ENCODE measurements at places on chromosomes 12 and 14.
A peak's percentile ranks its signal among the peaks of the same experiment; 100 is the strongest.

- no peak for DNase-seq
Observed at GRCh38 chr14:92383805-92384204, 60.8 kb downstream of the SLC24A4 start.

- no peak for DNase-seq
Observed at GRCh38 chr14:57979376-57980048, 113.6 kb upstream of the SLC35F4 start.

- DNase-seq: no peak
Observed at GRCh38 chr12:79841878-79842265, 93.0 kb downstream of the PPP1R12A start.

DNA sequence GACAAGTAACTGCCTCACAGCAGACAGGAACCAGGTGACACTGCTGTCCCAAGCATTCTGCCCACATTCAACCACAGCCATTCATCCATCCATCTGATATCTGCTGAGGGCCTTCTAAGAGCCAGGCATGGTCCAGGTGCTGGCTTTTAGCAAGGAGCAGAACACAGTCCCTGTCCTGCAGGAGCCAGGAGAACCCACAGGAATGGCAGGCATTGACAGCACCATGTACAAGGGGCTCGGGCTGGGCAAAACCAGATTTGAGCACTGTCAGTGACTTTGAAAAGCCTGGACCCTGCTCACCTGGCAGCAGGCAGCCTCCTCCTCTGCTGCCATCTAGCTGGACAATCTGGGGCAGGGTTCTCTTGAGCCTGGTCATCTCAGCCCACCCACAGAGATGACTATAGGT, 137.0 kb downstream of the ZFP36L1 start:
- no peak for DNase-seq

DNA sequence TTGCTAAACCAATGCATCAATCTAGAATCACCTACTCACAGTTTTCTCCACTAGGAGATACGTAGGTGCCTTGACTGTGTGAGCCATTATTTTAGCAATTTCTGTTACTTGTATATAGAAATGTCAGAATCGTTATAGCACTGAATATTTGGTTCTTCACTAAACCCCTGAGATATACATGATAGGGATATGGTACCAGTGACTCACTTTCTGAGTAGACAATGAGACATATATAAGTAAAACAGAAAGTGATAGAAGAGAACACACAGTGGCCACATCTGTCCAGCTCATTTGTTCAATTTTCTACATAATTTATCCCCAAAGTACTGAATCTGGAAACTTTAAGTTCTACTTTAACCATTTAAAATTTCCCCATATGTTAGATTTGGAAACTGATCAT, 1505.5 kb upstream of the TMEM132C start:
- no peak for DNase-seq

DNA sequence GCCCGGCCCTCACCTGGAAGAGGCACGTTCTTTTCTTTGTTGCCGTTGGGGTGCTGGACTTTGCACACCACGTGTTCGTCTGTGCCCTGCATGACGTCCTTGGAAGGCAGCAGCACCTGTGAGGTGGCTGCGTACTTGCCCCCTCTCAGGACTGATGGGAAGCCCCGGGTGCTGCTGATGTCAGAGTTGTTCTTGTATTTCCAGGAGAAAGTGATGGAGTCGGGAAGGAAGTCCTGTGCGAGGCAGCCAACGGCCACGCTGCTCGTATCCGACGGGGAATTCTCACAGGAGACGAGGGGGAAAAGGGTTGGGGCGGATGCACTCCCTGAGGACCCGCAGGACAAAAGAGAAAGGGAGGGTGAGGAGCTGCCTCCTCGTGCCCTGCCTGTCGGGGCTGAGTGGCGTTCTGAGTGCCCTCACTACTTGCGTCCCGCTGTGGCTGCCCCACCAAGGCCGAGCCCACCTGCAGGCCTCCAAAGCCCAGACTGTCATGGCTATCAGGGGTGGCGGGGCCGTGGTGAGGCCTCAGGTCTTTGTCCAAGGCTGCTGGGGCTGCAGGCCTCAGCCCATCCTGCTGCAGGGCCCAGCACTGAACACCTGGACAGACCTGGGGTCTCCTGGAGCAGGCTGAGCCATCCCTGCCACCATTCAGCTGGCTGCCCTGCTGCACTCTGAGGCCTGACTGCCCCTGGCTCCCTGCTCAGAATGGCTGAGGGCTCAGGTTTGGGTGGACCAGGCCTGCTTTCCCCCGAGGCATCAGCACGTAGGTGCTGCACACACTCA, 329.7 kb downstream of the TMEM121 start:
- no peak for DNase-seq

GRCh38 chr12:120007272-120007671, 18.2 kb downstream of the BICDL1 start:
- DNase-seq: no peak

GRCh38 chr12:11656550-11656949, 7.1 kb downstream of the ETV6 start:
- no peak for DNase-seq

GRCh38 chr14:54450535-54450934, 9.4 kb upstream of the CNIH1 start:
- DNase-seq: no peak

GRCh38 chr14:33848706-33849454, 102.0 kb downstream of the EGLN3 start:
- DNase-seq: peak; percentile 33

- no peak for DNase-seq
Observed at GRCh38 chr12:68468036-68468435, 135.9 kb upstream of the MDM1 start.

- no peak for DNase-seq
Observed at GRCh38 chr12:30719060-30719459, 23.4 kb upstream of the IPO8 start.

- no peak for DNase-seq
Observed at GRCh38 chr12:1107669-1108068, 116.6 kb downstream of the ERC1 start.

DNA sequence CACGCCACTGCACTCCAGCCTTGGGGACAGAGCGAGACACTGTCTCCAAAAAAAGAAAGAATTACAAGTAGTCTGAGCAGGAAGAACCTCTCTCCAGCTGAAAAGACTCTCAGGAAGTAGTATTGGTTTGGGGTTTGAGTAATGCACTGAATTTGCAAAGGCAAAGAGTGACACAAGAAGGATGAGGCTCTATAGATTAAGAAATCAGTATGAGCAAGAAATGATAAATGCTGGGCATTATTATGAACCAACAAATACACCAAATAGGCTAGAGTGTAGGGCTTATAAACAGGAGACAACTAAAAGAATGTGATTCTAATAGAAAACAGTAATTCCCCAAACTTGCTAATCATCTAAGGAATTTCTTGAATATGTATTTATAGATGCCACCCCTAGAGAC, 2.6 kb upstream of the SLC35E3 start:
- DNase-seq: no peak

- DNase-seq: no peak
Observed at GRCh38 chr12:106274012-106274411, 26.2 kb upstream of the CKAP4 start.

DNA sequence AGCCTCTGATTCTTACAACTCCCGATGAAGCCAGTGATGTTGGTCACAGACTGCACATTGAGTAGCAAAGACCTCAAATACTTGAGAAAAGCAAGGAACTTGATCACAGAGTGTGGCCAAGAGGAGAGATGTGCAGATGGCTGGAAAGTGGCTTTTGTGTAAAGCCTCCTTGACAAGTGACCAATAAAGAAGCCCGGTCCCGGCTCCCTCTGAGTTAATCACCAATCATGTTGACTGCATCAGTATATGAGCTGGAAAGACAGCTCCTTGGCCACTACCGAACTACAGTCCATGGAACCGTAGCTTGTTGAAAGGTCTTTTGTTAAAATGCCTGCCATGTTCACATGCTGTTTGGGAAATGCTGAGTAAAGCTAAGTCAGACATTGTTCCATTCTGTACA, 23.7 kb upstream of the SERPINA6 start:
- no peak for DNase-seq

DNA sequence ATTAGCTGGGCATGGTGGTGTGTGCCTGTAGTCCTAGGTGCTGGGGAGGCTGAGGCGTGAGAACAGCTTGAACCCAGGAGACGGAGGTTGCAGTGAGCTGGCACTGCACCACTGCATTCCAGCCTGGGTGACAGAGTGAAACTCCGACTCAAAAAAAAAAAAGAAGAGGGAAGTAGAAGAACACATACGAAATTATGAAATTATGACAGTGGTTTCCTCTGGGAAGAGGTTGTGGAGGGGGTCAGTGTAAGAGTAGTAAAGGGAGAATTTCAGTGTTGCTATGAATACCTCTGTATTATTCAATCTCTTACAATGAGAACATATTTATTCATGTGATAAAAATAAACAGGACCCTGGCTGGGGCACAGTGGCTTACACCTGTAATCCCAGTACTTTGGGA, 24.7 kb upstream of the CSRNP2 start:
- no peak for DNase-seq

DNA sequence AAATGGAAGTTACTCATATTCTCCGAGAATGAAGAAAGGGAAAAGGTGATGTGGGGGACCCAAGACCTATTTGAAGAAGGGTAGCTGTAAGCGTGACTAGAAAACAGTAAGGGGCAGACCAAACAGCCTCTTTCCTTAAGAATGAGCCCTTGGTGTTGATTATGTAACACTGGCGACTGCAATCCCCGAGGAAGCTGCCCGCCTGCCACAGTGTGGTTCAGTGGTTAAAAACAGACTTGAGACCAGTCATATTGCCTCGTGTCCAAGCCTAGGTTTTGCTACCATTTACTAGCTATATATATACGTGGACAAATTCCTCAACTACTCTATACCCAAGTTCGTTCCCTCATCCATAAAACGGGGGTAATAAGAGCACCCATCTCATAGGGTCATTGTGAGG, 49.1 kb downstream of the SSPN start:
- DNase-seq: no peak

DNA sequence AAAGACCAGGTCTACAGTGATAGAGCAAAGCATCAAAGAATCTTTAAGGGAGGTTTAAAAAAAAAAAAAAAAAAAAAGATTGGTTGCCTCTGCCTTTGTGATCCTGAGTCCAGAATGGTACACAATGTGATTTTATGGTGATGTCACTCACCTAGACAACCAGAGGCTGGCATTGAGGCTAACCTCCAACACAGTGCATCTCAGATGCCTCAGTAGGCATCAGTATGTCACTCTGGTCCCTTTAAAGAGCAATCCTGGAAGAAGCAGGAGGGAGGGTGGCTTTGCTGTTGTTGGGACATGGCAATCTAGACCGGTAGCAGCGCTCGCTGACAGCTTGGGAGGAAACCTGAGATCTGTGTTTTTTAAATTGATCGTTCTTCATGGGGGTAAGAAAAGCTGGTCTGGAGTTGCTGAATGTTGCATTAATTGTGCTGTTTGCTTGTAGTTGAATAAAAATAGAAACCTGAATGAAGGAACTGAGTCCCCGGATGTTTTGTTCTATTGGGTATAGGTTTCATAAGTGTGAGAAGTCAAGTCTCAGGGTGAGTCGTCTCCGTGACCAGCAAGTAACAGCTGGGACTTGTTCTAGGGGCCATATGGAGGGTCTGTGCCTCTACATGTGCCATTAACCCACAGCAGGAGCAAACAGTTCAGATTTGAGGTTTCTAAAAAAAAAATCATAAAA, 9.3 kb downstream of the PEBP1 start:
- DNase-seq: peak; percentile 84

DNA sequence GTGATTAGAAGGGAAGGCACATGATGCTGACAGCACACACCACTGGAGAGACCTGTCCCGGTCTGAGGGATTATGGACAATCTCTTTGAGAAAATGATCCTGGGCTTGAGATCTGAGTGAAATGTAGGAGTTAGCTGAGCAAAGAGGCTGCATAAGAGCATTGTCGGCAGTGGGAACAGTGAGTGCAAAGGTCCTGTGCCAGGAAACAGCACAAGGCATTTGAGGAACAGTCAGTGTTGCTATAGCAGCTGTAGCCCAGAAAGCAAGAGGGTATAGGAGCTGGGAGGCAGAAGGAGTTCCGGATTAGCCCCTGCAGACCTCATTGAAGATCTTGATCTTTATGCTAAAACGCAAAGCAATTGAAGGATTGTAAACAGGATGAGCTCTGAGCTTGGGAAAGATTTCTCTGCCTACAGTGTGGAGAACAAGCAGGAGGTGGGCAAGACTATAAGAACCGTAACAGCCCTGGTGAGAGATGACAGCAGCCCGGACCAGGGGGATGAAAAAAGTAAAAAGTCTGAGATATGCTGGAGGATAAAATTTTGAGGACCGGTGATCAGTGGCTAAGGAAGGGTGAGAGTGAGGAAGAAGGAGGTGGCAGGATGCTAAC, 28.5 kb downstream of the CFL2 start:
- DNase-seq: no peak

DNA sequence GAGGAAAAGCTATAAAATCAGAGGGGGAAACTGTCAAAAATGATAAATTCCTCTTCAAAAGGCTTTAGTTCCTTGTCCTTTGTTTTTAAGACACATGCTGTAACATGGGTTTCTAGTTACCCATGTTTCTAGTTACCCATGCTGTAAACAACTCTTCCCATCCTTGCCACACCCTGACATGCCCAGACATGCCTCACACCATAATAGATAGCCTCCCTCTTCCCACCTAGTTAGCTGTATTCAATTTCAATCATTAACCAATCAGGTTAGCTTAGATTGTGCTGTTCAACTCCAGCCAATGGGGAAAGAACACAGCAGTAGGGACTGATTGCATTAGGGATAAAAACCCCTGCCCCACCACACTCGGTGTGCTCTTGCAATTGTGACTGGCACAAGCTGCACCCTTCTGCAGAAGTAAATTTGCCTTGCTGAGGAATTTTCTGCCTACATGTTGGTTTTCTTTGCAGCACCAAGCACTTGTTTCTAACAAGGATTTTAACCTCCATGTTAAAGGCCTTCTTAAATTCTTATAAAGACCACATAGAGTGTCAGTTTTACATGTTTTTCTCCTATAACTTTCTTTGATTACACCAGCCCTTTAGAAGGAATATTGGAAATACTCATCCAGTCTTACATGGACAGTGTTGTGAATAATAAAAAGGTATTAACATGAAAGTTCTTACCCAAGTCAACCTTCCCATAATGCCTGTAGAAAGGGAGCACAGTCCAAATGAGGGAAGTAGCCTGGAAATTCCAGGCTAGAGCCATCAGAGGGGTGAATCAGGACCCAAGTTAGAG, 32.5 kb upstream of the LALBA start:
- DNase-seq: no peak

DNA sequence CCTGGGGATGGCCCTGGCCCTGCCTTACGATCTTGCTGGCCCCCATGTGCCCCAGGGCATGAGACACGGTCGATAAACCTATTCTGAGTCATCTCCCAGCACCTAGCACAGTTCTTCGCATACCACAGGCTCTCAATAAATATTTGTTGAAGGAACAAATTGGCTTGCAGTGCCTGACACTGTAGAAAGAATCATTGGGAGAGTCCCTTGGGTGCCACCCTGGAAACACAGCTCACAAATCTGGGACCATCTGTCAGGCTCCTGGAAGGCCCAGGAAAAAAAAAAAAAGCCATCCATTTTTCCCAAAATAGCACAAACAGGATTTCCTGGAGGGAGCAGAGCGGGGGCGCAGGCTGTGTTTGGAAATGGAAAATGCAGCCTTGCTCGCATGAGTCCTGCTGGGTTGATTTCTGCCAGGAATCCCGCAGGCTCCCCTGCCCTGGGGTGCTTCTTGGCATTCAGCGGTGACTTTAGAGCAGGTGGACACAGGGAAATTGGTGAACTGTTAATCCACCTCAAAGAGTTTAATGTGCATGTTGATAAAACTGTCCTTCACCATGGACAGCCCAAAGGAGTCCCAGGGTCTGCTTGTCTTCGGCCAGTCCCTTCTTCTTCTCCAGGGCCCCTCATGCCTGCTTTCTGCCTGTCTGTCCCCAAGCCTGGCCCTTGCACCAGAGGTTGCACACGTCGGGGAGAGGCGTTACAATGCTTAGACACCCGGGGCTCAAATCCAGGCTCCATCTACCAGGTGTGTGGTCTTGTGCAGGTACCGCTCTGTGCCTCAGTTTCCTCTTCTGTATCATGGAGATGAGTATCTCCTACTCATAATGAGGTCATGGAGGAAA, 106.1 kb upstream of the RFLNA start:
- DNase-seq: peak; percentile 98

All from NCI-H2171 (cell line).